ENCODE measurements at places on chromosomes 6 and 20. TPM values are rescaled to one million over a fixed set of nuclear protein-coding genes. Genes with fewer than 3 reads are reported as not detected.

- DNase-seq, result no peak
- peak overlapping the region; percentile 27 for H3K27ac ChIP-seq
- H3K4me3 ChIP-seq, result no peak overlapping the region
- H3K27me3 ChIP-seq, result no peaks in the 10 kb centered on the region
These were observed 22.2 kb downstream of the PREP start for GRCh38 chr6:105380634-105381033.

DNA sequence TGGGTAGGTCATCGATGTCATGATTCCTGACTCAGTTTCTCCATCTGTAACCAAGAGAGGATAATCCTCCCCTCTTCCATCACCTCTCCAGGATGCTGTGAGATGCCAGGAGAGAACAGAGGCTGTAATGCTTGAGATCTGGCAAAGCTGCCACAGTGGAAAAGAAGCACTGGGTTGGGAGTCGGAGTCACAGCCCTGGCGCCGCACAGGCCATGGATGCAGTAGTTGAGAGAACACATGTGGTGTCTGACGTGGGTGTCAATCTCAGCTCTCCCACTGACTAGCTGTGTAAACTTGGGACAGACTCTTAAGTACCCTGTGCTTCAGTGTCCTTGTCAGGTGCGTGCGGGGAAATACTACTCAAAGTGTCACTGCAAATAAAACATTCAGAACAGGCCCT is 47.3 kb downstream of the LRFN2 start:
- H3K36me3 ChIP-seq, result no peaks in the 10 kb centered on the region
- no peak overlapping the region for H3K27ac ChIP-seq
- DNase-seq, result no peak
- H3K4me3 ChIP-seq, result no peak overlapping the region
- H3K27me3 ChIP-seq, result no peaks in the 10 kb centered on the region

Gene CST5
- total RNA-seq, result not detected

Gene SLC17A1
- not detected for total RNA-seq

DNA sequence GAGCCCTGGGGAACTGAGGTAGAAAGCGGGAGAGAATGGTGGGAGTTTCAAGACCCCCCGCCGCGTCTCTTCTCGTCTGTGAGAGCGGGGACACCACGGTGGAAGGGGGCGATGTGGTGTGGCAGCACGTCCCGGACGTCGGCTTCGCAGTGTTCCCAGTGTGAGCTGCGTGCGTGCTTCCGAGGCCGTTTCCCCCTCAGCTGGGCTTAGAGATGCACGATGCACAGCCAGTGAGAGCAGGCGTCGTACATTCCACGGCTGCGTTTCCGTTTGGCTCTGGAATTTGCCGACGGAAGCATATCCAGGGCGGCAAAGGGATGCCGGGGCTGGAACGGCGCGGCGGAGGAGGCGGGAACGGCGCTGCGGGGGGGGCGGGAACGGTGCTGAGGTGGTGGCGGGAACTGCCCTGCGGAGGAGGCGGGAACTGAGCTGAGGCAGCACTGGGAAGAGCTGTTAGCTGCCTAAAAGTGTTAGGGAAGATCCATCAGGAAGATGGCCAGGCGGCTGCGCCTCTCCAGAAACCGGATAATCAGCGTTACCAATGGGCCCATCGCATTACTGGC is 37.7 kb downstream of the KIF25 start:
- H3K4me3 ChIP-seq, result no peak overlapping the region
- H3K27ac ChIP-seq, result no peak overlapping the region
- peaks cover 73% of the 10 kb centered on the region for H3K27me3 ChIP-seq
- peaks cover 16% of the 10 kb centered on the region for H3K36me3 ChIP-seq
- no peak for DNase-seq
- peaks cover 16% of the 10 kb centered on the region for H3K4me1 ChIP-seq

Gene GFRAL
- not detected for total RNA-seq

- no peaks in the 10 kb centered on the region for H3K36me3 ChIP-seq
- peaks cover 2% of the 10 kb centered on the region for H3K4me1 ChIP-seq
- H3K27me3 ChIP-seq, result peaks cover 6% of the 10 kb centered on the region
- no peak overlapping the region for H3K27ac ChIP-seq
These were observed 143.4 kb upstream of the SOX4 start for GRCh38 chr6:21450149-21450548.

DNA sequence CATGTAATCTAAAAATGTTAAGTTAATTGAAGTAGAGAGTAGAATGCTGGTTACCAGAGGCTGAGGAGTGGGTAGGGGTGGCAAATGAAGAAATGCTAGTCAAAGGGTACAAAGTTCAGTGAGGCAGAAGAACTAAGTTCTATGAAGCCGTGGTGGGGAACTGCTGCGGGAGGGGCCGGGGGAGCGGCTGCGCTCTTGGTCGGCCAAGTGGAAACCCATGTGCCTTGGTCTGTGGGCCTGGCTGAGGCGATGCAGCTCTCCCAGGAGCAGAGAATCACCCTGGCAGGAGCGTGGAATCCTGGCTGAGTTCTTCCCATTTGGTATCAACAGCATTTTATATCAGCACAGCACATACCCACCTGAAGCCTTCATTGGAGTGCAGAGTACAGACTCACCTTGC is 22.3 kb downstream of the TTLL2 start:
- peaks cover 18% of the 10 kb centered on the region for H3K4me1 ChIP-seq
- DNase-seq, result no peak
- H3K27ac ChIP-seq, result no peak overlapping the region
- no peaks in the 10 kb centered on the region for H3K36me3 ChIP-seq
- H3K4me3 ChIP-seq, result no peak overlapping the region

GRCh38 chr6:46961232-46961631 is 39.5 kb upstream of the ADGRF5 start:
- H3K4me3 ChIP-seq, result no peak overlapping the region
- no peak for DNase-seq
- no peaks in the 10 kb centered on the region for H3K4me1 ChIP-seq
- H3K27me3 ChIP-seq, result no peaks in the 10 kb centered on the region

DNA sequence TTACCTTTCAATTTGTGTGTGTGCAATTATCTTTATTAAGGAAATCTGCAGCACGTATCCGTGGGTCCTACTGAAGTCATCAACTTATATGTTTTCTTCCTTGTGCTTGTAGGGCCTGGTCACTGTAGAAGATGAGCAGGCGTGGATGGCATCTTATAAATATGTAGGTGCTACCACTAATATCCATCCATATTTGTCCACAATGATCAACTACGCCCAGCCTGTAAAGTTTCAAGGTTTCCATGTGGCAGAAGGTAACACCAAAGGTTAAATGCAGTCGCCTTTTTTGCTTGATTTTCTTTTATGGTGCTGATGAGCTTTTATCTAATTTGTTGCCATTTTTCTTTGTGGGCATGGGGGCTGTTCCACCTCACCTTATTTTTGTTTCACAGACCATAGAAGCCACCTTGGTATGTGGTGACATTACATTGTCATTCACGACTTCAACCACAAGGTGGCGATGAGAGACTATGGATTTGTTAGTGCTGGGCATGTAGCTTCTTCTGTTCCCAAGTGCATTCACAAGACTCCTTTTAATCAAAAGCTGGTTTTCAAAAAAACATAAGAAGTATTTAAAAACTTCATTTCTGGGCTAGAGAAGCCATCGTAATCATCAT is 106.5 kb upstream of the LAMP5 start:
- no peaks in the 10 kb centered on the region for H3K4me1 ChIP-seq
- DNase-seq, result peak; percentile 42
- H3K27ac ChIP-seq, result no peak overlapping the region
- H3K4me3 ChIP-seq, result no peak overlapping the region
- no peaks in the 10 kb centered on the region for H3K36me3 ChIP-seq

GRCh38 chr6:16778521-16778920 is 17.3 kb upstream of the ATXN1 start:
- H3K27ac ChIP-seq, result no peak overlapping the region
- peaks cover 4% of the 10 kb centered on the region for H3K36me3 ChIP-seq
- H3K27me3 ChIP-seq, result no peaks in the 10 kb centered on the region
- no peak overlapping the region for H3K4me3 ChIP-seq
- H3K4me1 ChIP-seq, result peaks cover 2% of the 10 kb centered on the region

DNA sequence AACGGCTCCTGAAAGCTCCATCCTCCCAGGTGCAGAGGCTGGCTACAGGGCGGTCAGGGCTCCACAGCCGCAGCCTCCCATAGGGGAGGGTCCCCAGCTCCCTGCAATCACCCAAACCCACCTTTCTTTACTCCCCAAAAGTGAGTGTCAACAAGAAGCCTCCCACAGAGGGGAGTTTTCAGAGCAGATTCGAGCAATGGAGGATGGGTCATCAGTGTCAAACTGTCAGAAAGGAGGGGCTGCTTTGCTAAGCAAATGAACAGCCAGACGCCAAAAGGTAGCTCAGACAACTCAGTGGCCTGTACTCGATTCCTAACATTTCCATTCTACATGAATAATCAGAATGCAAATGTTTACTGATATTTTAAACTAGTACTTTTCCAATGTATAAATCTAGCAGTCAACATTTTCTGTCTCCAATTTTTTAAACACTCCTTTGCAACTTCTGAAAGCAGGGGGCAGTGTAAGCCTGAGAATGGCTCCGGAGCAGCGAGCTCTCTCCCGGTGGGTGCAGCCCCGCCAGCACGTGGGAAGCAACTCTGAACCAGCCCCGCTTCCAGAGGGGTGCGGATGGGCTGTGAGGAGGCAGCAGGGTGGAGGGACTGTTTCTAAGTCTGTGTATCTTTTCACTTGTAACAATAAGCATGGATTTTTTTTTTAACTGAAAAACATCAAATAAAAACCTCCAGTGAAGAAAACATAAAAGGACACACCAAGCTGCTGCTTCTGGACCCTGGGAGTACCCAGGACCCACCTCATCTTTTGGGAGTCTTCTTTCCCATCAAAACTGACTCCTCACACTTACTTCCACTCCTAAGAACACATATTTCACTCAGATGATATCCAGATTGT is 54.9 kb downstream of the TAF4 start:
- H3K27me3 ChIP-seq, result no peaks in the 10 kb centered on the region
- DNase-seq, result peak; percentile 65
- H3K36me3 ChIP-seq, result peaks cover 11% of the 10 kb centered on the region
- H3K4me1 ChIP-seq, result peaks cover 10% of the 10 kb centered on the region
- no peak overlapping the region for H3K4me3 ChIP-seq
- no peak overlapping the region for H3K27ac ChIP-seq

- peaks cover 3% of the 10 kb centered on the region for H3K4me1 ChIP-seq
- H3K27ac ChIP-seq, result no peak overlapping the region
- DNase-seq, result no peak
These were observed 814.8 kb downstream of the MAFB start for GRCh38 chr20:39874049-39874893.

Gene HEY2
- 0.33 TPM for total RNA-seq

Gene FOXQ1
- not detected for total RNA-seq

DNA sequence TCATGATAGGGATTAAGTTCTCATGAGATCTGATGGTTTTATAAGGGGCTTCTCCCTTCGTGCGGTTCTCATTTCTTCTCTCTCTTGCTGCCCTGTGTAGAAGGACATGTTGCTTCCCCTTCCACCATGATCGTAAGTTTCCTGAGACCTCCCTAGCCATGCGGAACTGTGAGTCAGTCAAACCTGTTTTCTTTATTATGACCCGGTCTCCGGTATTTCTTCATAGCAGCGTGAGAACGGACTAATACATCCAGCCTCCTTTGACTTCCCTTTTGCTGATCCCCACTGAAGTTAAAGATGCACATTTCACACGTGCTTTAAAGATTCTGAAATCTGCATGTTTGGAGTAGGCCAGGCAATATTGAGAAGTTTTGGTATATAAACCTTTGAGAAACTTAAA is 543.1 kb downstream of the PRKN start:
- H3K27me3 ChIP-seq, result no peaks in the 10 kb centered on the region
- no peak overlapping the region for H3K27ac ChIP-seq
- H3K4me3 ChIP-seq, result no peak overlapping the region
- H3K36me3 ChIP-seq, result no peaks in the 10 kb centered on the region
- no peaks in the 10 kb centered on the region for H3K4me1 ChIP-seq

DNA sequence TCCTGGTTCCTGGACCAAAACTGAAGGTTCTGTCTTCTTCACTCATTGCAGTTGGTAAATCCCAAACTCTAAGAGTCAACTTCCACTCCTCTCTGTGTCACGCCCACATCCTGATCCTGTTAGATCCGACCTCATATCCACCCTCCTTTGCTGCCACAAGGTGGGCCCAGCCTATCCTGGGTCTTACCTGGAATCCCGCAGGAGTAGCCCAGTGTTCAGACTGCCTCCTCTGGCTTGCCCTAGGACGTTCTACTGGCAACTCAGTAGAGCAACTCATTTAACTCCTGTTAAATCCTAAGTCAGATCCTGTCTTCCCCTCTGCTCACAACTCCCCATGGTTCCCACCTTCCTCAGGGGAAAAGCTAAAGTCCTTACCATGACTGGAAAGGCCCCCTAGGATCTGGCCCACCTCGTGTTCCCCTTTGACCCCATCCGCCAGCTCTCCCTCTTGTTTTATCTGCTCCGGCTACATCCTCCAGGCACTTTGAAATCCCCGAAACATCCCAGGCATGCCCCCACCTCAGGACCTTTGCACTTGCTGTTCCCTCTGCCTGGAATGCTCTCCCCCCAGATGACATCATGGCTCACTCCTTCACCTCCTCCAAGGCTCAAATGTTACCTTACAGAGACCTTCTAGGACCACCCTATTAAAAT is 43.9 kb downstream of the TFEB start:
- DNase-seq, result no peak
- peaks cover 3% of the 10 kb centered on the region for H3K4me1 ChIP-seq
- H3K27me3 ChIP-seq, result no peaks in the 10 kb centered on the region
- peaks cover 11% of the 10 kb centered on the region for H3K36me3 ChIP-seq

- peaks cover 8% of the 10 kb centered on the region for H3K27me3 ChIP-seq
- DNase-seq, result no peak
- H3K4me3 ChIP-seq, result no peak within 1 kb of the TSS
These were observed at the start of gene KHDC3L for GRCh38 chr6:73362358-73362757. TSS of gene KHDC3L (plus strand) at chr6:73362658. CDS start at chr6:73362730, 72 bp downstream.

GRCh38 chr6:30962716-30963115 is 20.8 kb upstream of the MUC21 start:
- no peak overlapping the region for H3K4me3 ChIP-seq
- no peak overlapping the region for H3K27ac ChIP-seq
- H3K27me3 ChIP-seq, result peaks cover 29% of the 10 kb centered on the region

- peaks cover 7% of the 10 kb centered on the region for H3K4me1 ChIP-seq
- H3K36me3 ChIP-seq, result peaks cover 2% of the 10 kb centered on the region
- no peak overlapping the region for H3K4me3 ChIP-seq
- no peak overlapping the region for H3K27ac ChIP-seq
- no peak for DNase-seq
These were observed 11.4 kb downstream of the NUDT3 start for GRCh38 chr6:34381081-34381480.

- peaks cover 20% of the 10 kb centered on the region for H3K4me1 ChIP-seq
- peak overlapping the region; percentile 41 for H3K27ac ChIP-seq
- no peak for DNase-seq
- no peaks in the 10 kb centered on the region for H3K27me3 ChIP-seq
- H3K36me3 ChIP-seq, result peaks cover 84% of the 10 kb centered on the region
These were observed 52.0 kb downstream of the ITCH start for GRCh38 chr20:34415079-34415478.

GRCh38 chr6:137910424-137910834 is 43.4 kb downstream of the TNFAIP3 start:
- no peak overlapping the region for H3K4me3 ChIP-seq
- no peak for DNase-seq
- H3K27me3 ChIP-seq, result no peaks in the 10 kb centered on the region
- H3K27ac ChIP-seq, result no peak overlapping the region
- peaks cover 11% of the 10 kb centered on the region for H3K36me3 ChIP-seq
- H3K4me1 ChIP-seq, result peaks cover 50% of the 10 kb centered on the region

Gene BPIFB1
- not detected for total RNA-seq

Gene GPR31
- not detected for total RNA-seq

- no peak for DNase-seq
- H3K4me3 ChIP-seq, result no peak overlapping the region
- H3K27ac ChIP-seq, result no peak overlapping the region
- peaks cover 14% of the 10 kb centered on the region for H3K27me3 ChIP-seq
- no peaks in the 10 kb centered on the region for H3K4me1 ChIP-seq
These were observed 12.6 kb upstream of the PBOV1 start for GRCh38 chr6:138230759-138231380.

Gene SLC22A7
- not detected for total RNA-seq

Data from naive thymus-derived CD8-positive, alpha-beta T cell (primary cell).